ENCODE measurements at places on chromosomes 6 and 20. TPM values are rescaled to one million over a fixed set of nuclear protein-coding genes. Genes with fewer than 3 reads are reported as not detected.

- no peak for DNase-seq
Measured at GRCh38 chr6:93329301-93330000, 89.9 kb downstream of the EPHA7 start.

Gene CPNE5
- polyA plus RNA-seq, result 14.3 TPM

DNA sequence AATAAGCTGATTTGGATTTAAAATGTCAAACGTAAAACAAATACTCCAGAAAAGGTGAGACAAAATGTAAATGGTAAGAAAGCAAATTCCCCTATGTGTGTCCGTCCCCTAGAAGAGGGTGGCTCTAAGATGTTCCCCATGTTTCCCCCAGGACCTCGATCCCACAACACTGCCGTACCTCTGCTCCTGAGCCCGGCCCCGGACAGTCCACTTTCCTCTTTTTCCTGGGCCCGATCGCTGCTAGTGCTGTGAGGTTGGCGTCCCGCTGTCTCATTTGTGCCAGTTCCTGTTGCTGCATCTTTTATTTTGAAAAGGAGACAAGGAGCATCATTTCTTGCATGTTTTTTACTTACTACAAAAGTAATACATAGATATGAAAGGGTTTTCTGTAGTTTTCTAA is 68.3 kb downstream of the TAF4 start:
- no peak for DNase-seq

DNA sequence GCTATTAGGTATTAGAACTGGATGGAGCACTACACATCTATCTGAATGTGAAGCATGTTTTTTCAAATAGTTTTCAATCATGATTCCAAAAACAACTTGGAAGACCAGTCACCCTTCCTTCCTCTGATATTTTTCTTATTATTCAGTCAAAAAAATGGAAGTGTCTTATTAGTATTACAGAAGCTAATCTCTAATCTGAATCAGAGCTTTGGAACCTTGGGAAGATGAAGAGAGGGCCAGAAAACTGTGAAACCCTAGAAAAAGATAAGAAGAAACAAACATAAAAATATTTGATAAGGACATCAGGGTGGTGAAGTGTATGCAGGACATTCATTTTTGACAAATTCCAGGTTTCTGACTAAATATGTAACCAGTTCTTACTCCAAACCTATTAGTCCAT is 166.3 kb upstream of the PRSS16 start:
- DNase-seq, result no peak

DNA sequence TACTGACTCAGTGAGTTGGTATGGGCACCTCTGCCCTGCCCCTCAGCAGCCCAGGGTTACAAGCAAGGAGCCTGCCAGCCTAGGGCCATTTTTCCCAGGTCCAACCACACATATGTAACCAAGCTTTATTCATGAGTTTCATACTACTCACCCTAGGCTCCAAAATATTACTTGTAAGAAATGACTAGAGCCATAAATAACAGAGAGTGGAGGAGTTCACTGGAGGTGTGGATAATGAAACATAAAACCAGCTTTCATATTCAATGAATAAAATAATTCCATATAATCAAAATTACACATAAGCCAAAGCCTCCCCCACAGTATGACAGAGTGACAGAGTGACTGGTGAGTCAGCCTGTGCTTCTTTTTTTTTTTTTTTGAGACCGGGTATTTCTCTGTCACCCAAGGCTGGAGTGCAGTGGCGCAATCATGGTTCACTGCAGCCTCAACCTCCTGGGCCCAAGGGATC is 229.8 kb upstream of the SASH1 start:
- no peak for DNase-seq

DNA sequence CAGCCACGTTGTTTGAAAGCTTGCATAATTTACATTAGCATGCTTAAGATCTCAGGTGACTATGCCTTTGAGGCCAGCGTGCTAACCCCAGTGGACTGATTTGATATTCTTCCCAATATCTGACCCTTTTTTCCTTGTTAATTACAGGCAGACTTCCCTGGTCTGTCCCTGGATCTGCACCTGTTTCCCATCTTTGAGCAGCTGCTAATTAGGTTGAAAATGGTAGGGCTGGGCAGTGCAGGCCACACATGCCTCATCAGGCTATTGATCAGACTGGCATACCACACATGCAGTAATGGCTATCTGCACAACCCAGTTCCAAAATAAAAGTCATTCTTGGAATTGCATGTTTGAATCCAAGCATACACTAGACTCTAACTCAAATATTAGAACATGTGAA is 164.3 kb upstream of the TFAP2D start:
- no peak for DNase-seq

DNA sequence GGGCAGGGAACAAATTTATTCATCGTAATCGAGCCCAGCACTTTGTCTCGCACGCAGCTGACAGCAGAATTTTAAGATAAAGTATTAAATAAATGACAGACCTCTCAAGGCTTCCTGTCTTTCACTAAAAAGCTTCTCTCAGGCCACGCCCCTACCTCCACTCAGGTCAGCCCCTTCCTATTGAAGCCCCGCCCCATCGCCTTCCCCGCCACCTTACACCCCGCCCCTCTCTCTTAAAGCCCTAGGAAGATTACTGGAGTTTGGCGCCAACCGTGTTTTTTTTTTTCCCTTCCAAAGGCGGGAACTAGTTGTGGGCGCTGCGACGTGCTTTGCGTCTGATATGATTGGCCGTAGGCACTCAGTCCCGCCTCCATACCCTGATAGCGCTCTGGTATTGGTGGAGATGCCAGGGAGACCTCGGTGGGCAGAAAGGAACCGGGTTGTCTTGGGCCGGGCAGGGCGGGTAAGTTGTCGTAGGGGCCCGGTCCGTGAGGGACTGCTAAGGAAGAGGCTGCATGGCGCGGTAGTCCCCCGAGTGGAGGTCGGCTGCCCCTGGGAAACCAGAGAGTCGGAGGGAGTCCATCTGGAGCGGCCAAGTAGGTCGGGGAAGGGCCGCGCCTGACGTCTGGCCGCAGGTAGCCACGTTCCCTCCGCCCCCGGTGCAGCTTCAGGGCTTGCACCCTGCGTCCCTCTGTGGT is at the start of gene CASP8AP2:
TSS of gene CASP8AP2 (plus strand) at position 409 of the 698 bp plus-strand sequence.
- peak; percentile 98 for DNase-seq

- DNase-seq, result no peak
Measured at GRCh38 chr6:136723780-136724179, 68.5 kb downstream of the MAP3K5 start.

Gene PNLDC1
- not detected for polyA plus RNA-seq

GRCh38 chr6:132814716-132815570 is 574 bp downstream of the RPS12 start:
- DNase-seq, result no peak

- DNase-seq, result no peak
Measured at GRCh38 chr6:161274488-161274858, 612 bp upstream of the AGPAT4 start.

DNA sequence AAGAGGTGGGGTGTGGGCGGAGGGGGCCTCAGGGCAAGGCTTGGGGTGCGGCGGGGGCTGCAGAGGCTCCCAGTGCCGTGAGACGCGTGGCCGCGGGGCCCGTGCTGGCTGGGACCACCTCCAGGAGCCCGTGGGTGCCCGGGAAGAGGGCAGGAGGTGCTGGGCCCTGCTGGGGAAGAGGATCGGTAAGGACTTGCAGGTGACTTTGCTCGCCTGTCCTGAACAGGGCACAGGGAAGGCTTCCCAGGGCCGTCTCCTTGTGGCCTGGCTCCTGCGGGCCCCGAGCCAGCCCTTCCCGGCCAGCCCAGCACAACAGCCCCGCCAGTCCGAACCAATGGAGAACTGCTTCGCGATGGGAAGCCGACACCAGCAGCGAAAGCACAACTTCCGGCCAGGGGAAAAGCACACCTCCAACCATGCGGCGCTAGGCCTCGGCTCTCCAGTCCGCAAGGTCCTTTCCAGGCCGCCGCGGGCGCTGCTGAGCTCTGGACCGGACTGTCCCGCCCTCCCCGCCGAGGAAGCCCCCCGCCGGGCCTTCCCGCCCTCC is 32.3 kb downstream of the IRF4 start:
- DNase-seq, result no peak

DNA sequence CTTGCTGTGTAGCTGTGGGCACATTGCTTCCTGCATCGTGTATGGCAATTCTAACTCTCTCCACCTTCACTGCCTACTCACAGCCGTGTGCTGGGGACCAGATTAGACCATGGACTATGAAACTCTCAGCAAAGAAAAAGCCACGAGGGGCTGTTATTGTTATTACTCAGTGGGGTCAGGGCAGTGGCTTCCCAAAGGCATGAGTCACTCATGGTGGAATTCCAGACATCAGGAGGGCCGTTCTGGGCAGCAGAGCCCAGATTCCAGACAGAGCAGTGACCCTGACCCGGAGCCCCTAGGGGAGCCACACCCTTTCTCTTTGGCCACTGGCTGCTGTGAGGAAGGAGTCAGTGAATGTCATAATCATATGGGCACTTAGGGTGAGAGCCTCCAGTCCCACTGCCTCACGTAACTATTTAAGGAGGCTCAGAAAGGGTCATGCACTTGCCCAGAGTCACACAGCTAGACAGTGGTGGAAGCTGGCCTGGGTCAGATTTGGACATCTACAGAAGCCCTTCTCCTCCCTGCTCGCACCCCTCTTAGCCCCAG is 22.2 kb upstream of the CCN5 start:
- no peak for DNase-seq

GRCh38 chr6:144681334-144681733 is 396.2 kb downstream of the UTRN start:
- DNase-seq, result no peak

Gene ETV7
- 0.27 TPM for polyA plus RNA-seq

DNA sequence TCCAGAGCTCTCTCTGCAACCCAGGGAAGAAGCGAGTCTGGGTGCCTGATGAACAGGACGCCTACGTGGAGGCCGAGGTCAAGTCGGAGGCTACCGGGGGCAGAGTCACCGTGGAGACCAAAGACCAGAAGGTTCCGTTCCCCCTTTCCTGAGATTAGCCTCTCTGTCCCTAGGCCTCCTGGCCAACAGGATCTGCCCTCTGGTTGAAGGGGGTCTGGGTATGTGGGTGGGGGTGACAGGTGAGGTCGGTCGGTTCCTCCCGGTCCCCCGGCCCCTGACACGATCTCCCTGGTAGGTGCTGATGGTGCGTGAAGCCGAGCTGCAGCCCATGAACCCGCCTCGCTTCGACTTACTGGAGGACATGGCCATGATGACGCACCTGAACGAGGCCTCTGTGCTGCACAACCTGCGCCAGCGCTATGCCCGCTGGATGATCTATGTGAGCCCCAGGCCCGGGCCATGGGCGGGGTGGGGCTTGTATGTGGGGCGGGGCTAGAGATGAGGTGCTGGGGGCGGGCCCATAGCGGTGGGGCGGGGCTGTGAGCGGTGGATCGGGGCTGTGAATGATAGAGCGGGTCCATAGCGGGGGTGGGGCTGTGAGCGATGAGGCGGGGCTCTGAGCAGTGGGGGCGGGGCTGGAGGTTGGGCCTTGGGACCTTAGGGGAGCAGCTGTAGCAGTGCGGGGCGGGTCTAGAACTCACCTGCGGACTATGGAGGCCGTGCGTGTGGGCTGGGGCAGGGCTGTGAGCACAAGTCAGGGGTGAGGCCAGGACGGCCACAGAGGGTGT is 23.9 kb downstream of the MYH7B start:
- DNase-seq, result no peak

DNA sequence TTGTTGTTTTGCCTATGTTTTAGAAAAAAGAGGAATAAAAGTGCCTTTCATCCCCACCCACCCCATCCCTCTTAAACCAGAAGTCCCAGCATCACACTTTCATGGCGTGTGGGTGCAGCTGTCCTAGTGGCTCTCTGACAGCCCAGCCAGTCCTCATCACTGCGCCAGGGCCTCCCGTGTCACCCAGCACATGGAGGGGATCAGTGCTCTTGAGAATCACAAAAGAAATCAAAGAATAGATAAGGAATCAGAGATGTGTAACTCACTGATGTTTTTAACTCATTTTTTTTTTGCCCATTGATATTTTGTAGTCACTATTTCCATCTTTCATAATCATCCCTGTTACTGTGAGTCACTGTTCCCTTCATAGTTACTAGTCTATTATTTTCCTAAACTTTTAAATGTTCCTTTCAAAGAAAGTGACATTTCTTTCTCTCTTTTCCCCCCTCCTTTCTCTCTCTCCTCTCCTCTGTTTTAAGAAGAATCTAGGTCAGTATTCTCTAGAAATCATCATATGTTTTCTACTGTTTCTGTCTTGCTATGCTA is 78.6 kb downstream of the AIG1 start:
- no peak for DNase-seq

Gene SAPCD1
- polyA plus RNA-seq, result 10.2 TPM

Gene ZFP64
- polyA plus RNA-seq, result 20.2 TPM

Gene RAB44
- not detected for polyA plus RNA-seq

Gene ACSS2
- polyA plus RNA-seq, result 50.2 TPM

- DNase-seq, result no peak
Measured at GRCh38 chr20:3911956-3912355, 22.8 kb downstream of the PANK2 start.

- DNase-seq, result no peak
Measured at GRCh38 chr6:154579485-154579884, 69.0 kb upstream of the CNKSR3 start.

- no peak for DNase-seq
Measured at GRCh38 chr6:79280756-79281155, 46.3 kb upstream of the HMGN3 start.

Gene HMGCLL1
- polyA plus RNA-seq, result 3.2 TPM

Gene OLIG3
- not detected for polyA plus RNA-seq

Gene WDR46
- polyA plus RNA-seq, result 71.2 TPM

Gene LAMA2
- polyA plus RNA-seq, result 32.7 TPM

Gene HUS1B
- not detected for polyA plus RNA-seq

DNA sequence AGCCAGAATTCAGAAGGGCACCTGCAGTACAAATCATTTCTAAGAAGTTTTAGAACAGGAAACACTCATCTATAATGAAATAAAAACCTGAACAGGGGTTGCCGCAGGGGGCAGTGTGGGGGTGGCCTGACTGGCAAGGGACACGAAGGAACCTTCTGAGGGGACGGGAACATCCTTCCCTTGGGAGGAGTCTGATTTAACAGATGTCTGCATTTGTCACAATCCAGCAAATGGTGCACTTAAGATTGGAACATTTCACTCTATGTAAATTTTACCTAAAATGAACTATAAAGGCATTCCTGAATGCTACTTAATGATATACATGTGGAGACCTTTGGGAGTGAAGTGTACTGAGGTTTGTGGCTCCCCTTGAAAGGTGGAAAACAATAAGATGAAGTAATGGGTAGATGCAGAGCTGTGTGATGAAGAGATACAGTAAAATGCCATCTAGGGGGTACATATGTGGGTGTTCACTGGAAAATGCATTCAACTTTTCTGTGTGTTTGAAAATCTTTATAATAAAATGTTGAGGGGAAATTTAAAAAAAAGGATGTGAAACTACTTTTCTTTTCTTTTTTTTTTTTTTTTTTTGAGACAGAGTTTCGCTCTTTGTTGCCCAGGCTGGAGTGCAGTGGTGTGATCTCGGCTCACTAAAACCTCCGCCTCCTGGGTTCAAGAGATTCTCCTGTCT is 89.5 kb downstream of the SNX5 start:
- no peak for DNase-seq
